Activated T-cell treated with anti-CD3 and anti-CD28 coated beads, Interleukin-2, amount 50 U/mL, for 72 hours (primary cell): ENCODE measurements at places on chromosomes 3 and 15. TPM values are rescaled to one million over a fixed set of nuclear protein-coding genes. Genes with fewer than 3 reads are reported as not detected.
A peak's percentile ranks its signal among the peaks of the same experiment; 100 is the strongest.

The DUOXA2 gene
- total RNA-seq: not detected

DNA sequence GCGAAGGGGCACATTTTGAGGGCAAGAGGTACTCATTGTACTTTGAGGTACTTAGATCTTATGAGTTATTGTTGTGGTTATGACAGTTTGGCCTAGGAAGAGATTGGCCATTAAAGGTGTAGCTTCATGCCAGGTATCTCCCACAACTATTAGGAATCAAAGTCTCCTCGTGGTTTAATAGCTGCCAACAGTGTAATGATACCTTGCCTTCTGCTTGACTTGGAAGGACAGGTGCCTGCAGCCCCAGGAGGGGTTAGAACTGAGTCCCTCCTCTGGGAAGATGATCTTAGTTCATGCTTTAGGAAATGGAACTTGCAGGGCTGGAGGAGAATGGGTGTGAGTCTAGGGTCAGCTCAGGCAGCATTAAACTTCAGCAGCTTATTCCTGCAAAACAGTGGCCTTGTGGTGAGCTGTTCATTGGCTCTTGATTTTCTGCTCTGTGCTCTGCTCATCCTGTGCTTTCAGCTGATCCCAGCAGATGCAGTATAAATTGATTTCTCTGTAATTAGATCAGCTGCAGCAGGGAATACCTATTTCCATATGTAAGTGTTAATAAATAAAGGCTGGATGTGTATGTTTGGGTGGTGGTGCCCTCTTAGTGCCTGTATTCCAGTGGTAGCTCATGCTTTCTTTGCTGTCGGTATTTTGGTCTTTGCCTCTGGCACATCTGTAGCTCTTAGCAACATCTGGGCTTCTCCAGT is 40.5 kb downstream of the ZNF609 start:
- DNase-seq: no peak
- no peak overlapping the region for H3K4me3 ChIP-seq
- H3K36me3 ChIP-seq: peaks cover 7% of the 10 kb centered on the region
- H3K27ac ChIP-seq: peak overlapping the region; percentile 1
- H3K27me3 ChIP-seq: no peaks in the 10 kb centered on the region

DNA sequence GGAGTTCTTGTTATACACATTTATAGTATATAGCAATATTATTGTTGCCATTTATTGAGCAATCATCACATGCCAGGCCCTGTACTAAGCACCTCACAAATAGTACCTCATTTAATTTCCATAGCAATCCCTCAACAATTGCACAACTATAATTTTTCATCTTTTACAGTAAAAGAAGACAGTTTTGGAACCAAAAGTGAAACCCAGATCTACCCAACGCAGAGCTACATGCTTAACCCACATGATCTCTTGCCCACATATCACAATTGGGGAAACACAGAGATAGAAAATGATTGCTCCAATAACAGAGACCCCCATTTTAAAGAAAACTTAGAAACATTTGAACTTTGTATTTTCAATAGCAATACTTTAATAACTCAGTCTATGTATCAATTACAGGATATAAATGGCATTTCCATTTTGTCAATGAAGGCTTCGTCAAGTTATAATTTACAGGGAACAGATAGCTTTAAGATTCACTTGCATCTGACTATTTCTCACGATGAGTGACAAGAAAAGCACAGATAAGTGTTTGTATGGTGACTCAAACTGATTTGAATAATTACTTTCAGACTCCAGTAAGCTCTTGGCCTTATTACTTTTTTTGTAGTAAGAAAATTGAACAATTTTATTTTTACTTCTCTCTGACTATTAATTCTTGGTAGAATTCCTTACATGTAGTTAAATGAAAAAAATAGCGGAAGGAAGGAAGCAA is 38.7 kb upstream of the CCDC50 start:
- H3K27ac ChIP-seq: peak overlapping the region; percentile 81
- peaks cover 9% of the 10 kb centered on the region for H3K4me1 ChIP-seq
- H3K4me3 ChIP-seq: peak overlapping the region; percentile 23
- DNase-seq: no peak

DNA sequence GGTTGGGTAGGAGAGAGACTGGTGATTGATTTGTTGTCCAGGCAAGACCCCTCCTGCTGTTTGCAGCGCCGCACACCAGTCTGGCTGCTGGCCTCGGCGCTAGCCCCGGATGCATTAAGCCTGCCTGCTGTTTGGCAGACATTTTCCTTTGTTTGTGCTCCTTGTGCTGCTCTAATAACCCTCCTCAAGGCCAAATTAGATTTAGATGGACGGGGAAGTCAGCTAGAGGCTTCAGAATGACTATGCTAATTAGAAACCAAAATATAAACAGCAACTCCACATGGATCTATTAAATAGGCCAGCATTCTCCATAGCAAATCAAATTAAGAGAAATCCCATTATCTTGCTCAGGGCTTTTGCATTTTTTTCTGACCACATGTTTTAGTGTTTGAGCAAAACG is 445.2 kb downstream of the SQOR start:
- H3K4me3 ChIP-seq: no peak overlapping the region
- H3K27me3 ChIP-seq: no peaks in the 10 kb centered on the region
- H3K4me1 ChIP-seq: no peaks in the 10 kb centered on the region
- no peaks in the 10 kb centered on the region for H3K36me3 ChIP-seq

DNA sequence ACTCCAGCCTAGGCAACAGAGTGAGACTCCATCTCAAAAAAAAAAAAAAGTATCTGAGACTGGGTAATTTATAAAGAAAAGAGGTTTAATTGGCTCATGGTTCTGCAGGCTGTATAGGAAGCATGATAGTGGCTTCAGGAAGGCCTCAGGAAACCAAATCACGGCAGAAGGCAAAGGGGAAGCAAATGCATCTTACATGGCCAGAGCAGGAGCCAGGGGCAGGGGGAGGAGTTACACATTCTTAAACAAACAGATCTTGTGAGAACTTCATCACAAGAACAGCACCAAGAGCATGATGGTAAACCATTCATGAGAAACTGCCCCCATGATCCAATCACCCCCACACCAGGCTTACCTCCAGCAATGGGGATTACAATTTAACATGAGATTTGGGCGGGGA is 37.2 kb downstream of the ACAP2 start:
- H3K4me1 ChIP-seq: peaks cover 58% of the 10 kb centered on the region
- peaks cover 17% of the 10 kb centered on the region for H3K36me3 ChIP-seq
- no peak overlapping the region for H3K4me3 ChIP-seq
- H3K27ac ChIP-seq: no peak overlapping the region
- DNase-seq: no peak

The CRYGS gene
- total RNA-seq: 7.0 TPM

GRCh38 chr3:121595765-121596406 is 2.7 kb downstream of the FBXO40 start:
- H3K27ac ChIP-seq: no peak overlapping the region
- H3K4me3 ChIP-seq: no peak overlapping the region
- H3K4me1 ChIP-seq: no peaks in the 10 kb centered on the region
- DNase-seq: no peak
- no peaks in the 10 kb centered on the region for H3K36me3 ChIP-seq
